CD4-positive, alpha-beta T cell (primary cell): ENCODE measurements at places on chromosomes 4 and X. TPM values are rescaled to one million over a fixed set of nuclear protein-coding genes. Genes with fewer than 3 reads are reported as not detected.

GRCh38 chr4:2591189-2591588 is 54.7 kb downstream of the FAM193A start:
- H3K4me3 ChIP-seq = no peak overlapping the region
- H3K4me1 ChIP-seq = peaks cover 53% of the 10 kb centered on the region
- no peaks in the 10 kb centered on the region for H3K27me3 ChIP-seq
- no peak overlapping the region for H3K27ac ChIP-seq
- no peak for DNase-seq

GRCh38 chr4:163540977-163541376 is 46.5 kb downstream of the TMA16 start:
- no peak for DNase-seq
- H3K27me3 ChIP-seq = no peaks in the 10 kb centered on the region
- no peak overlapping the region for H3K4me3 ChIP-seq
- peaks cover 3% of the 10 kb centered on the region for H3K4me1 ChIP-seq

GRCh38 chr4:38523524-38524448 is 140.2 kb upstream of the KLF3 start:
- H3K4me1 ChIP-seq = peaks cover 20% of the 10 kb centered on the region
- H3K27ac ChIP-seq = no peak overlapping the region
- no peaks in the 10 kb centered on the region for H3K27me3 ChIP-seq
- peaks cover 15% of the 10 kb centered on the region for H3K36me3 ChIP-seq
- H3K4me3 ChIP-seq = peak overlapping the region; percentile 43

DNA sequence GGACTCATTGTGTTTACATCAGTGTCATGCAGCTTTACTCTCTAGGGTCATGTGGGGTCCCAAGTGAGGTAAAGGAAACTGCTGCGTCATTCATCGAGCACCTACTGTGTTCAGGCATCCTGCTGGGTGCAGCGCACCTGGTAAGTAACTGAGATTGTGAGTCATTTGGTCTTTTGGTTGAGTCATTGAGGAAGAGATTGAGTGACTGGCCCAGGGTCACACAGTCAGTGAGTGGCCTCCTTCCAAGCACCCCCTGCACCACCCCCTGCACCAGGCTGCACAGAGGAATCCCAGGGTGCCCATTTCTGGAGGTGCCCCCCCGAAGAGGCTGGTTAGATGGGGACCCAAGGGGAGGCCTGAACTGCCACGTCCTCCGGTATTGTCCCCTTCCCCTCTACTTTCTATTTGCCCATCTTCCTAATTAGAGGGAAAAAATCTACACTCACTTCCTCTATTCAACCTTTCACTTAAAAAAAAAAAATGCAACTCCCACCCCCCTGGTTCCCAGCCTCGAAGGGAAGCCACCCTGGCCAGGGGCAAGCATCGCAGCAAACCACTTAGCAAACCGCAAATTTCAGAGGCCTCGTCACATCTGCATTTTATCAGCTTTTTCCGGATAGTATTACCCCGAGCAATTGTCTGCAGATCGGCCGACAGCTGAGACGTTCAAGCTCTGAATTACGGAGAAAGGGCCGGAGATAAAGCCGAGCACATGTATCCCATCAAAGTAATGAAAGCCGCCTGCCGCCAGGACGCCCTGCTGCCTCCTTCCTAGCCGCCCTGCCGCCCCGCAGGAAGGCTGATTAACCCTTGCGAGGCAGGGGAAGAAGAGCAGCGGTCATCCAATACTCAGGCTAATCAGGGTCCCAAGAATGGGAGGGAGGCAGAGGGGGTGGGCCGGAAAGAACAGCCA is 96.3 kb upstream of the MSX1 start:
- H3K4me3 ChIP-seq = no peak overlapping the region
- H3K27ac ChIP-seq = no peak overlapping the region
- peaks cover 5% of the 10 kb centered on the region for H3K27me3 ChIP-seq
- H3K36me3 ChIP-seq = no peaks in the 10 kb centered on the region
- peaks cover 15% of the 10 kb centered on the region for H3K4me1 ChIP-seq

TMEM192 gene
- 4.6 TPM for total RNA-seq

MAGED4 gene
- total RNA-seq = 0.58 TPM
